ENCODE measurements at places on chromosomes 1 and 21.
A peak's percentile ranks its signal among the peaks of the same experiment; 100 is the strongest.

DNA sequence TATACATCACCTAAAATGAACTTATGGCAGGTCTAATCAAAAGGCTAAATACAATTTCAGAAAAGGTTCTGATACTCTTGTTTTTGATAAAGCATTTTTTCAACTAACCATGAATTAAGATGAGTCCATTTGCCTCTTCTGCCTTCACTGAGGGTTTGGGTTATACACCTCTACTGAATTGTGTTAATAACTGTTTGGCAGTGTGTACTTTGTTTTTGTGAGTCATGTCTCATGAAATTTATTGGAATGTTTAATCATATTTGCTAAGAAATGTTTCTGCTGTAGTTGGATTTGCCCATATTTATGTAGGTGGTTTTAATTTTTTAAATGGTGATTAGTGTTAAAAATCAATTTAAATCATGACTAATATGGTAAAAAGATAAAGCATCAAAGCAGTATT is 190.5 kb downstream of the HS2ST1 start:
- no peak for DNase-seq

DNA sequence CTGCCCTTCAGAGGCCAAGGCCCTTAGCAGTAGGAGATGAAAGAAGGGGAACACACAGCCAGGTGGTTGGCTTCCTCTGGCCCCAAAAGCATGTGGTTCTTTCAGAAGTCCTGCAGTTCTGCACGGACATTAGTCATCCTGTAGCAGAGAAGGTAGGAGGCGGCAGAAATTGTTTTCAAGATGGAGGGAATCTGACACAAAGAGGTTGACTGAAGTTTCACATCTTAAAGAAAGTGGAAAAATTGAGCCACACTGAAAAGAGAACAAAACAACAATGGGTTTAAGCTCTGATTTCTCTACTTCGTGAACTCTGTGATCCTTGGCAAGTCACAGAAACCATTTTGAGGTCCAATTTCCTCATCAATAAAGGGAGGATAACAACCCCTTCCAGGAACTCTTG is 125.3 kb upstream of the DNAH14 start:
- DNase-seq = no peak

- DNase-seq = peak; percentile 41
Measured at GRCh38 chr1:12204140-12204539, 25.7 kb upstream of the VPS13D start.

DNA sequence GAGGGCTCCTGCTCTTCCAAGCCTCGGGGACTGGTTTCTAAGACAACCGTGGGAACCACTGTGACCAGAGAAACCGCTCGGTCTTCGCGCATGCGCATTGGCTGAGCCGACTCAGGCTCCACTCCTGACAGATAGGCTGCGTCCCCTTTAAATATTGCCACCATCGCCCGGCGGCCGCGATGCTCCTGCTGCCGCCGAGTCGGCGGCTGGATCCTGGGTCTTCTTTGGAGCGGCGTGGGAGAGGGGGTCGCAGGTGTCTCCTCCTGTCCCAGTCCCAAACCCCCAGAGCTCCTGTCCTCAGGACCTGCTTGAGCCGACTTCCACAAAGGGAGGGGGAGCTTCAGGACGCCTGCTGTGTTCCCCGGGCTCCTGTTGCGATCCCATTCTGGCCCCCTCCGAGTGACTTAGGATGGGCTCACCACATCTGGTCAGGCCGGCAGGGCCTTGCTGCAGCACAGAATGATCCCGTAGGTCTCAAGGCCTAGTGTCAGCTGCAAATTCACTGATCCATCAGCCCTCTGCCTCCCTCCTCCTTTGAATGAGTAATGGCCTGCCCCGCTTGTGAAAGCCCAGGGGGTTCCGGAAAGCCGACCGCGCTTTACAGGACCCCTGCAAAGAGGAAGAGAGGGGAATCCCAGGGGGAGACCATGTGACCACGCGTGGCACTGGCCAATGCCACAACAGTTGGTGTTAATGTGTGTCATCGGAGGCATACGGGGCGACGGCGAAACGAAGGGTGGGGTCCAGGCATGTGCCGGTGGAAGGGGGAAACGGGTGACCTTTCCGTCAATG is 683.2 kb upstream of the TPTE start:
- no peak for DNase-seq

GRCh38 chr1:90200646-90201205 is 205.8 kb downstream of the ZNF326 start:
- no peak for DNase-seq

DNA sequence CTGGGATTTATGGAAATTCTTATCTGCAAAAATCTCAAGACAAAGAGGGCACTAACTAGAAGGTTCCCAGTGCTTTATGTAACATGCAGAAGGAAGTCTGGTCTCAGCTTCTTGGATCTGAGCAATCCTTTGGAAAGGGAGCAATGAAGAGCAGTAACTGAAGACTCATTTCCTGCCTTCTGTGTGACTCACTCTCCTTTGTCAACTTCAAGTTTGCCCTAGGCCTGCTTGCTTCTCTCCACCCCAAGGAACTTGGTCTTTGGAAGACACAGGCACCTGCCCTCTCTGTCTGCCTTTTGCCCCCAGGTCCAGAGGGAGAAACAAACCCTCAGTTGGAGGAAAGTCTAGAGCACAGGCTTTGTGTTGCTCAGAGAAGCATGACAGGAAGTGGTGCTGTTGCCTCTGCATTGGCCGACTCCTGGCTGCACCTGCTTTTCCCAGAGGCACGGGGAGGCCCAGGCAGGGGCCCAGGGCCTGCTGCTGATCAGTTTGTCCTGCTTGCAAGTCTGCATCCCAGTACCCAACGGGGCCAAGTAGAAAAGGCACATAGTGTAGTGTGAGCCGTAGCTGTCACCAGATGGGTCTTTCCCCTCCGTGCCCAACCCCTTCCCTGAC is 137.2 kb downstream of the DHRS3 start:
- DNase-seq = no peak

- no peak for DNase-seq
Measured at GRCh38 chr1:207203541-207203940, 99.5 kb downstream of the C4BPA start.

DNA sequence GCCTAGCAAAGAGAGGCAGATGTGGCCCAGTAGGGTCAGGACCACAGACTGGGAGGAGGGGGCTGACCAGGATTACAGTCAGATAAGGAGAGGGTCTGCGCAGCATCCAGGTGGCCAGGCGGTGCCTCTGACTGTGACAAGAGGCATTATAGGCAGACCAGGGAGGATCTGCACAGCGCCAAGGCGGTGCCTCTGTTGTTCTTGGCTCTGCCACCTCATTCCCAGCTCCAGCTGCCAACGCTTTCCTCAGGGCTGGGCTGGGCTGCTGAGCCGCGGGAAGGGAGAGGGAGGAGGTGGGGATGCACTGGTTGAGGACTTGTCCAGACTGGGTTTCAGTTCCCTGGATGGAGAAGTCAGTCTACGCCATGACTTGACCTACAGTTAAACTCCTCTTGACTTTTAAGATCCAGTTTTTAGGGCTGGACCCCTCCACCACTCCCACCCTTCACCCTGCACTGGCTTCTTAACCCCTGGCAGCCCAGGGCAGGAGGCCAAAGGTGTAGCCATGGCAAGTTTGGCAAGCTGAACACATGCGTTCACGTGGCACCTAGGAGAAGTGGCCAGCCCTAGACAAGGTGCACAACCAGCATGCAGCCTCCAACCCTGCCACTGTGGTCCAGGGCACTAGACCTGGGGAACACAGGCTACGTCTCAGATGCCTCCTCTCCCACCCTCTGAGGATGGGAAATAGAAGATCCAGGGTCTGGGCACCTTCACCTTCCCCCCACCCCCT is 4.5 kb upstream of the CRABP2 start:
- no peak for DNase-seq

DNA sequence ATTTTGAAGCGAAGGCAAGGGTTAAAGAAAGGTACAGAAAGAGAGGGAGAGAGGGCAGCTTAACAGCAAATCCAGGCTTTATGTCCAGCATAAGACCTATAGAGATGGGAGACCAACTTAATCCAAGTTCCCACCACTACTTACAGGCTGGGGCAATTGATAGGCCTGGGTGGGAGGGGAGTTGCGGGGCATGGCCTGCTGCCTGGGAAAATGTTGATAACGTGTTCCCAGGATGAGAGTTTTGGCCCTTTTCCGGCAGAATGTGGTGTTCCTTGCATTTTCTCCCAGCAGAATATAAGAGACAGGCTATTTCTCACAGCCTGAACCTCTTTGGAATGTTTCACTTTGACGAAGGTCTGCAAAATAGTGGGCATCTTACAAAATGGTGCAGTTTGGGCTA is 34.9 kb upstream of the PLA2G5 start:
- no peak for DNase-seq

DNA sequence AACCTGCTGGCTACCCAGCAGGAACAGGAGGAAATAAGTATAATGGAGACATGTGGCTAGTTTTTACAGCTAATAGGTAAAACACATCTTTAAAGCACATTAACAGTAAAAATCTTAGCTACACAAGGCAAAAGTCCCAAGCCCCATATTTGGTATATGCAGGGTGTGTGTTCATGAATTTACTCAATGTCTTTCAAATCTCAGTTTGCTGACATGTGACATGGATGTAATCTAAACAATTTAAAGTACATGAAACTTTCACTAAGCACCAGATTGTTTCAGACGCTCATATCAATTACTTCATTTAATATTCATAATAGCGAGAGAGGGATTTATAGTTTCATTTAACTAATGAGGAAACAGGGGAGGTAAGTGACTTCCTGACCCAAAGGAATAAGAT is 3.9 kb downstream of the TACSTD2 start:
- no peak for DNase-seq

GRCh38 chr1:93743465-93743864 is 61.8 kb upstream of the BCAR3 start:
- DNase-seq = no peak

GRCh38 chr1:112388436-112388835 is 7.6 kb upstream of the CTTNBP2NL start:
- DNase-seq = no peak

DNA sequence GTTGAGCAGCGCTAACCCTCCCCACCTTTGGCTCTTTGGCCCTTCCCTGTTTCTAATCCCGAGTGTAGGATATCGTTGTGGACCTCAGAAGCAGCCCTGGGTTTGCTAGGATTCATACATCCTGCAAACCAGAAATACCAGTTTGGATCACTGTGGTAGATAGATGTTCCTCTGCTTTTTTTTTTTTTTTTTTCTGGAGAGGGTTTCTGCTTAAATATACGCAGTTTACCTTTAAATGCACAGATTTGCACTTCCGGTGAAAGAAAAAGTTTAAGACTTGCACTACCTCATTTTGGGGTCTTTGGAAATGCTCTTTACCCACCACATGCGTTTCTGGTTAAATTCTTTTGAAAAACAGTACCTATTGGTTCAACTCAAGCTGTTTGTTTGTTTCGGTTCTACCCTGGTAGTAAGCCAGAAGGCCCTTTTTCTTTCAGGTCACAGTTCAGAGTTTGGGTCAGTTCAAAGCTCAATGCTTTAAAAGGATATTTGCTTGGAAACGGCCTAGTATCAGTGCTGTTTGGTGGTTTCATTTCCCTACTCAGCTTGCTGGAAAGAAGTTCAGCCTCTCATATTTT is 908 bp downstream of the DDI2 start:
- DNase-seq = no peak

DNA sequence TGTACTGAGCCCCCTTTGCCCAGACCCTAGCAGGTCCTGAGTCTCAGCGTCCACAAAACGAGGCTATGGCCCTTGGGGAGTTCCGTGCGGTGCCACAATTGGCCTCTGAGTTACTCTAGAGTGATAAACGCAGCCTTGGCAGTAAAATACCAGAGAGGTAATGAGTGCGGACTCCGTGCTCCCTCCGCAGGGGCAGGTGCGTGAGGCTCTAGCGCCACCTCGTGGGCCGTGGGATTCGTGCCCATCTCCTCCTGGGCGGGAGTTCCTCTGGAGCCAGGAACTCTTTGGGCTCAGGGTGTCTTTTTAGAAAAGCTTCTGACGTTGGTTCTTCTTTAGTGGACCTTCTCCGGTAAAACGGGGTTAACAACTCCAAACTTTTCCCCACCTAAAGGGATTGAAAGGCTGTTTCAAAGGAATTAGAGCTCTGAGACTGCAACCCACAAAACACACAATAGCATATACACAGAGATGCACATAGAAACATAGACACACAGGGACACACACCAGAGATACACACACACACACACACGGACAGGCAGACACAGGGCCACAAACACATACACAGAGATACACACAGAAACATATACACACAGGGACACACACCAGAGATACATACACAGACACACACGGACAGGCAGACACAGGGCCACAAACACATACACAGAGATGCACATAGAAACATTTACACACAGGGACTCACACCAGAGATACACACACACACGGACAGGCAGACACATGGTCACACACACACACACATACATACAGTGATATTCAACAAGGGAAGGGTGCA is 99.4 kb downstream of the KCNJ15 start:
- peak; percentile 52 for DNase-seq

DNA sequence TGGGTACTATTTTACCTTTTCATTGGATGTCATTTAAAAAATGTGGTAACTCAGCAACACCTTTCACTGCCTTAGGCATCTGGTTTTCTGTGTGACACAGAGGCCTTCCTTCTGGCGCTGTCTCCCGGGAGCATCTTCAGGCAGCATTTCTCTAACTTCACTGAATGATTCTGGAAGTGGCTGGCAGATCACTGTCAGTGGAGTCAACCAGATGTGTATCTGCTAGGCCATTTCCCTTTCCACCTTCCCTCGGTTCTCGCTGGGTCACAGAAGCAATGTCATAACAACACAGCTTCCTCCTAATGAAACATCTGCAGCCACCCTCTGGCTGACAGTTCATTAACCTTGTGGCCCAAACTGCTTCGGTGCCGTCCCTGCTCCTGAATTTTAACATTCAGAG is 137.8 kb downstream of the KIF26B start:
- DNase-seq = no peak

- no peak for DNase-seq
Measured at GRCh38 chr1:48566492-48566891, 94.5 kb upstream of the SPATA6 start.

- no peak for DNase-seq
Measured at GRCh38 chr1:248861616-248862015, 2.7 kb upstream of the ZNF692 start.

- no peak for DNase-seq
Measured at GRCh38 chr1:47190509-47190855, 646 bp upstream of the PDZK1IP1 start.

DNA sequence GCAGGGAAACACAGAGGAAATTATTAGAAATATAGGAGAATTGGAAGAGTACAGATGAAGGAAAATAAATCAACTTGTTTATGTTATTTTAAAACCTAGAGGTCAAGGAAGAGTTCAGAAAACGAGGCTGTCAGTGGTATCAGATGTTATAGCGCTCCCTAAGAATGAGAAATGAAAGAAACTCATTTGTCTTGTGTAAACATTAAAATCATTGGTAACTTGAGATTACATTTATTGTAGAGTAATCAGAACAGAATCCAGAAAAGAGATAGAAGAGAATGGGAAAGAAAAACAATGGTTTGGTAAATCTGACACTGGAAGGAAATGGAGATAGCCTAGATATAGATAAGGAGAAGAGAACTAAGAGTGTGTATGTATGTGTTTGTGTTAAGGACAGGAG is 106.4 kb downstream of the ATF6 start:
- no peak for DNase-seq

DNA sequence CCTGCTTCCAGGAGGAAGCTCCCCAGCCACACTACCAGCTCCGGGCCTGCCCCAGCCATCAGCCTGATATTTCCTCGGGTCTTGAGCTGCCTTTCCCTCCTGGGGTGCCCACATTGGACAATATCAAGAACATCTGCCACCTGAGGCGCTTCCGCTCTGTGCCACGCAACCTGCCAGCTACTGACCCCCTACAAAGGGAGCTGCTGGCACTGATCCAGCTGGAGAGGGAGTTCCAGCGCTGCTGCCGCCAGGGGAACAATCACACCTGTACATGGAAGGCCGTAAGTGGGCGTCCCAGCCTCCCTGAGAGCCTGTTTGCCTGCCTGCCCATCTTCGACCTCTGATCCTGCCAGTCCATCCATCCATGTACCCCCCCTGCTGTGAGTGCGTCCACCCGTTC is 3.6 kb downstream of the ECM1 start:
- DNase-seq = no peak

Measured in stimulated activated CD4-positive, alpha-beta T cell treated with anti-CD3 and anti-CD28 coated beads, TNF-alpha, amount 100 ng/mL, for 24 hours (primary cell).